ENCODE measurements at places on chromosomes 3 and 15.

DNA sequence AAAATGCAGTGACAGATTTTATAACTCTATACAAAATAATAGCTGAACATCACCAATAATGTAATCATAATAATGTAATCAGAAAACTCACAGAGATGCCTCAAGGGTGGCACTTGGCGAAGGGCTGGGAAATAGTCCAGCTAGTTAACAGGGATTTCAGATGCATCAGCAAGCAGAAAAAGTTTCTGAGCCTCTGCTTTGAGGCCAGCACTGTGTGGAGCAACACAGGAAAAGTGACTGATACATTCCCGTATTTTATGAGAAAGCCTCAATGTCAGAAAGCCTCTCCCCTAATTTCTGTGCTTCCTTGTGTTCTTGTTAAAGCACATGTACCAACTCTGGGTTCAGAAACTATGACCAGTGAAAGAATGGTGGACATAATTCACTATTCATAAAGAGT is 304.8 kb downstream of the VPS13C start:
- DNase-seq: no peak

DNA sequence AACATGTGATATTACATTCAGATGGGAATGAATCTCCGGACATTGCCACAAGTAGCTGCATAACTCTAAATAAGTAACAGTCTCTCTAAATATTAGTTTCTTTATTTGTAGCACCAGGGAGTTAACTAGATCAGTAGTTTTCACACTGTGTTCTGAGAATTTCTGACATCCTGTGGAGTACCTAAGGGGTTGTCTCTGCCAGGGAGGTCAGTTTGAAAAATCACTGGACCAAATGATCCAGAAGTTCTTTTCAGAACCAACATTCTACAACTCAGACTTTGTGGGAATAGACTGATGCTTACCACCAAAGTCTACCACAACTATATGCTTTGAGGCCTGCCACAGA is 9.0 kb upstream of the ILDR1 start:
- no peak for DNase-seq

DNA sequence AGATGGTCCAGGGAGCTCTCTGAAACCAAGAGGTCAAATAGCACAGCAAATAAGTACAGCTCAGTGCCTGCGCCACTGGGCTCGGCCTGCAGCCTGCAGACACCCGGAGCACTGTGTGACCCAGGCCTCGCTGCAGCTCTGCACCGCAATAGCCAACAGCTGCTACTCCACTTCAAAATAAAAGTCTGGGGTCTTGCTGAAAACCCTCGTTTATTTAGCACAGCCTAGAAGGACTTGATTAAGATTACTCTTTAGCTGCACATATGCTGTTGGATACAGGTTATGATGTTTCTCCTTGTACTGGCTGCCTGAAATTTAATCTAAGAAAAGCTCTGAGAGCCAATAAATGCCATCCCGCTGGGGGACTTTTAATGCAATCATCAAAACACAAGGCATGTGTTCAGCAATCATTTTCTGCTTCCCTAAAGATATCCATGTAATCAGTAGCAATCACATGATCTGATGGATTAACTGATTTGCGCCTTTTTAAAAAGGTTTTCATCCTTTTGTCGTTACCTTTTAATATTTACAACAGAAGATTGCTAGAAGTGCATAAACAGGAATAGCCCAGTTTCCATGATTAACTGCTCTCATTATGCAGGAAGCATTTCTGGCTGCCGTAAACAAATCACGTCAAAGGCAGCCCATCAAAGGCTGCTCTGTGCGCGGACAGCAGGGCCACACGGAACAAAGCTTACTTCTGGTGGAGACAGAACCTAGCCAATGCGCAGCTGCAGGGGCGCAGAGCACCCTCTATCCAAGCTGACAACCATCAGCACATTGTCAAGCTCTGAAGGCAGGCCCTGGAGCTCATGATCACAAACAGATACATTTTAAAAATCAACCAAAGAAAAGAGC is 58.8 kb downstream of the CLASP2 start:
- no peak for DNase-seq

DNA sequence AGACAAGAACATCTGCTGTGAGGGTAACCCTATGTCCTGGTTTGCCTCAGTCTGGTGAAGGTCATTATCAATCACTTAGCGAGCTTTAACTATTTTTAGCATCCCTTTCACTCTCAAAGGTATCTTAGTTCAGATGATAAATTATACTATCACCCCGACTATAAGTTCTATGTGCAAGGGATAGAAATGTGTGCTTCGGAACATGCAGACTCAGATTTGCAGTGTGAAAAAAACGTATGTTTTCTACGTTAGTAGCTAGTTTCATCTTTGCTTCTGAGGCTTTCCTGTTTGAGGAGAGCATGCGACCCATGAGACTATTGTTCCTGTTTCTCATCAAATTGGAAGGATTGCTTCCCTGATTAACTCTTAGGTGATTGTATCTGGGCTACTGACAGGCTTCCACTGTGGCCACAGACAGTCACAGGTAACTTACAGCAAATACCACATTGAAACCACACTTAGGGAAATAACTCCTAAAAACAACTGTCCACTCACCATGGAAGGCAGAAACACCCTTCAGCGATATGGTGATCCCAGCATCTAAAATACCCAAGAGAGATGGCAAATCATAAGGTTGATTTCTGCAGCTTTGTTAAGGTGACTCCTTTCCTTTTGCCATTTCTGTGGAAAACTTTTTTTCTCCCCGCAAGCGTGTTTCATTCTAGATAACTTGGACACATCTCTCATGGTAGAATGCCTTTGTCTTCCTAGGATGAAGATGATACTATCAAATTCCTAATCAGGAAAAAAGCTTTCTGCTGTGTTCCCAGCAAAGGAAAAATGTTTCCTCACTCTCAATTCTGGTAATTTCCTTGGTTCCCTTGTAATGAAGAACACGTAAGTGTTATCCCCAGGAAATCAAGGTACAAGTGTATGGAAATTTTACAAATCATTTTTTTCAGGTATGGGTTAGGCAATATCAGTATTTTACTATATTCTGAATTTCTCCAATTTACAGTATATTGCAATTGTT is 5.2 kb downstream of the GCSAM start:
- no peak for DNase-seq

GRCh38 chr3:39879581-39879980 is 70.2 kb downstream of the MYRIP start:
- DNase-seq: no peak

DNA sequence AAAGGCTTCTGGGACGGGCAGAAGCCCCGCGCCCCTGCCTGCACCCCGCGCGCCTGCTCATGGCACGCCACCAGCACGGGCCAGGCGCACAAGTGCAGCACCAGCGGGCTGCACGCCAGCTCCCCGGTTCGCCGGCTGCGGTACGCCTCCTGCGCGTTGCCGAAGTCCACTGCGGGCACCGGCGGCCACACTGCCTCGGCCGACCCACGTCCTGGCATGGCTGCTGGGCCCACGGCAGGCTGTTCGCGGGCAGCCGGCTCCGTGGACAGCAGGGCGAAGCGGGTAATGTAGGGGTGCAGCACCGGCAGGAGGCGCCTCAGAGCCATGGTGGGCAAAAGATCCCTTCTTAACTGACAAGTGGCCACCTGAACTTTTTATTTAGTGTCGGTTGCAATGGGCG is 34.8 kb downstream of the MCCC1 start:
- no peak for DNase-seq

DNA sequence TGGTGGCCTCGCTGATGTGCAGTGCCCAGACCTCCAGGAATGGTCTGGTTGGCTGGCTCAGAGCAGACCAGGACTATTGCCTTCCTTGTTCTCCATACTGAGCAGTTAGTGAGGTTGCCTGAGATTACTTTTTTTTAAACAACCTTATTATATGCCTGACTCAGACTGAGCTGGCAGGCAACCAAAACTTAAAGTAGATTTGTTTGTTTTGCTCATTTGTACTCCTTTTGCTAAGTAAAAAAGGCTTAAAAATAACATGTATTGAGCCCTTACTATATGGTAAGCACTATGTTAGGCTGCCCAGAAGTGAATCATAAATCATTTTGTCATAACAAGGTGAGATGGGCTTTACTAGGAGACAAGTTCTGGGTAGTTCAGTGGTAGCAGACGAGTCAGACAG is 92.4 kb downstream of the GHSR start:
- no peak for DNase-seq

DNA sequence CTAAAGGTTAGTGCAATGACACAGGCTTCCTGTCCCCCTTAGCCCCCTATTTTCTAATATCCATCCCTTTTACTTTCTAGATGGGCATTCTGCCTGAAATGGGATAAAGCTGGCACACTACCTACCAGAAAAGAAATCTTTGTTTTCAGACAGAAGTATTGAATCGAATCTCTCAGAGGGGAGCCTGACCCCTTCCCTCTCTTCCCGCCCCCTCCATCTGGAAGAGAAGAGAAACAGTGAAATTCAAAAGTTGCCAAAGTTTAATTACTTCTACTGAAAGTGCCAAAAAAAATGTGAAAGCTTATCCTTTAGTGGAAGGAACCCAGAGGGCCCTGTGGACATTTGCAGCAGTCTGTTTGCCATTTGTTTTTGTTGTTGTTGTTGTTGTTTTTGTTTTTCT is 523.8 kb downstream of the AGBL1 start:
- no peak for DNase-seq

DNA sequence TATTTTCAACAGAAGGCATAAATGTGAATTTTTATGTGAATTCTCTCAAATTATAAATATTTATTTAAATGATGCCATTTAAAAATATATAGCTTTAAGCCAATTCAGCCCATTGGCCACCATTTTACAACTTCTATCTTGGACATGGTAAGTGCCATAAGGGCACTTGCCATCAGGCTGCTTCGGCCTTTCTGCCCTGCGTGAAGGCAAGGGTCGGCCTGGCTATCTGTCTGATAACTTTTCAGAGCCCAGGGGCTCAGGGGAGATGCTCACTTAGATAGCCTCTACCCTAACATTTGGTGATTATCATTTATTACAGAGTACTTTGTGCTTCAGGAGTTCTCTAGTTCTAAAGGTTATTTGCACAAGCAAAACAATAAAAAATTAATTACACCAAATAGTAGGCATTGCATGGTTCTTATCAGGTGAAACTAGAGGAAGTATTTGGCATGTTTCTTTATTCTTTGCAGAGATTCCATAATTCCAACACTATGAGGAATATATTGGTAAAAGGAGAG is 62.4 kb upstream of the MBNL1 start:
- no peak for DNase-seq

- DNase-seq: no peak
Measured at GRCh38 chr3:47225310-47225906, 57.2 kb downstream of the KIF9 start.

DNA sequence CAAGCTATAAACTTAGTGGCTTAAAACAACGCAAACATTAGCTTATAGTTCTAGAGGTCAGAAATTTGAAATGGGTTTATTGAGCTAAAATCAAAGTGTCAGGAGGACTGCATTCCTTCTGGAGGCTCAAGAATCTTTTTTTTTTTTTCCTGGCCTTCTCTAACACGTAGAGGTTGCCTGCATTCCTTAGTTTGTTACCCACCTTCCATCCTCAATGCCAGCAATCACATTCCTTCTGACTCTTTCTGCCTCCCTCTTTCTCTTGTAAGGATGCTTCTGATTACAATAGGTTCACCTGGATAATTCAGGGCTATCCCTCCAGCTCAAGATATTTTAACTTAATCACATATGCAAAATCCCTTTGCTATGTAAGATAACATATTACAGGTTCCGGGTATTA is 24.8 kb downstream of the REC114 start:
- no peak for DNase-seq

- no peak for DNase-seq
Measured at GRCh38 chr3:16415911-16416476, 97.5 kb downstream of the RFTN1 start.

DNA sequence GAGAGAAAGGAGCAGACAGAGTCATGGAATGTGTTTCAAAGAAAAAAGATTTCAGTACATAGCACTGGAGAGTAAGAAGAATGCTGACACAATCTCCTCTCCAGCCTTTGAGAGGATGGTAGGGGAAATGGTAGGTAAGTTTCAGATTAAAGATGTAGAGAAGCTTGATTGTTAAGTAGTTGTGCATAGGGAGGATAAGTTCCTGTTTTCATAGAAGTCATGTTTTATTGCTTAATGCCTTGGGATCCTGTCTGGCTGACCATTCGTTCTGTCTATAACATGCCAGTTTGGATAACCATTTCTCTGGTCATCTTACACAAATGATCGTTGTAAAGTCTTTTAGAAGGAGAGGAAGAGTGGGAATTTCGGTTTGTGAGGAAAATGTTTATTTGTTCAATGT is 95.7 kb upstream of the IGSF10 start:
- DNase-seq: no peak

- DNase-seq: no peak
Measured at GRCh38 chr3:197029511-197030167, at the start of gene MELTF. TSS of gene MELTF (minus strand) at chr3:197029817. CDS start at chr3:197029702, 115 bp downstream.

DNA sequence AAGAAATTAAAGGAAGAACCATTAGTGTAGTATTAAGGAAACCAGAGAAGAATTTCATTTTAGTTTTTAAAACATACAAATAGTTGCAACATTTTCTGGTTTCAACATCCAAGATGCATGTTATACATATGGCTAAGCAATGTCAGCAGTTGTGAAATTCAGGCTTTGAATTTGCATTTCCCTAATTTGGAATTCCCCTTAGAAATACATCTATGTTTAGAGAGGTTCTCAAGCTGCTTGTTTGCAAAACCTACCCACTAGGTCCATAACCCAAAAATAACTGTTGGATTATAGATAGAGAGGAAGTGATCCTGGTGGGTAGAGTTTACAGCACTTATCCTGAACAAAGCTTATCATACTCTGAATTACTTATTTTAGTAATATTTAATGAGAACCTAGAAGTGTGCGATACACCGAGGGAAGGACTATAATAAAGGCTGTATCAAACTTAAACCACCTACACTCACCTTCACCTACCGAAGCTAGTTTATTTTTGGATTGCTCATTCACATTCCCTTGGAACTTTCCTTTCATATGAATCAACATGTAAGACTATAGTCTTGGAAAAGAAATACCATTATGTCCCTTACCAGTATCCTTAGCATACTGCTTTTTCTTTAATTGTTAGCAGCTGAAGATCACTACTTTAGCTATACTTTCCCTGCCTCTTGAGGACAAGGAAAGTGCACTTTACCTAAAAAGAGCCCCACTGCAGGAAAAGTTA is 60.6 kb downstream of the CHAC1 start:
- no peak for DNase-seq
